ENCODE measurements at places on chromosomes 11 and 22.

DNA sequence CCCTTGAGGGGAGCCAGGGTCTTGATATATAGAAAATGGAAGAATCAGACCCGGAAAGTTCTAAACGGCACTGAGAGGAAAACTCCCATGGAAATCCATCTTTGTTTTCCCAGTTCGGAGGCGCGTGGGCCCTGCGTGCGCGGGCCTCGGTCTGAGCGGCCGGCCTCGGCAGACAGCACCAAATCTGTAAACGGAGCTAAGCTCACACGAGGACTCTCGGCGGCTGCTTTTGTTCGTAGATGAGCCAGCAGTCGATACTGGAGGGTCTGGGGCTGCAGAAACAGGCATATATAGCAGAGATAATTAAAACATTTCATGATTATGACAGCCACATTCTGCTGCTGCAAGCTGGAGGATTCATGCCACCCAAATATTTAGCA, 68.5 kb upstream of the PPARA start:
- no peak for DNase-seq

DNA sequence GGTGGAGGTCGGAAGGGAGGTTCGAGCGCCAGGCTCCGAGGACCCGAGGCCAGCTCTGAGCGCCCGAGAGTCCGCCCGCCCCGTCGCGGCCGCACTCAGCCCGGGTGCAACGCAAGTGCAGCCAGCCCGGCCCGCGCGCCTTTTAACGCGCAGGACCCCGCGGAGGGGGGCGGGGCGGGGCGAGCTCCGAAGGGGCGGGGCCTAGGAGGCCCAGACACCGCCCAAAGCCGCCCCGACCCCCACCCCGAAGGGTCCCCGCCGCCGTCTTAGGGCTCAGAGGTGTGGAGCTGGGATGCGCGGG, at the start of gene PHOX2A:
PHOX2A (minus strand) TSS at position 117 of the 301 bp plus-strand sequence. CDS start 172 bp downstream, outside the sequence.
- no peak for DNase-seq

DNA sequence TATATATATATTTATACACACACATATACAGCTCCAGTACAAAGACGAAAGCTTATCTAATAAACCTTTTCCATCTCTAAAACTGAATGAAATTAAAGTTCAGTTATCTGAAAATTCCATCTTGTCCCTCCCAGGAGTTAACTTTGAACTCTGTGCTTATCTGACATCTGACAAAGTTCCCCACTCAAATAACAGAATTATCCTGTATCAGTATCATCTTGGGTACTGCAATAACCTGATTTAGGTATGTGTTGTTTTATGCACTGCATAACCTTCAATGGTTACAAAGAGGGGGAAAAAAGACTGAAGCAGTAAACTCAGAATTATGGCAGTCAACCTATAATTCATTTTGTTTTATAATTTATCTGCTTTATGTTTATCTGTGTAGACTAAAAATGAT, 96.6 kb downstream of the SGSM3 start:
- no peak for DNase-seq

- peak; percentile 8 for DNase-seq
Observed at GRCh38 chr11:101618709-101619108, 34.9 kb upstream of the TRPC6 start.

- DNase-seq, result no peak
Observed at GRCh38 chr11:285894-286220, 3.1 kb upstream of the PGGHG start.

- no peak for DNase-seq
Observed at GRCh38 chr11:46669711-46670139, 30.7 kb downstream of the ARHGAP1 start.

- no peak for DNase-seq
Observed at GRCh38 chr11:34049028-34049427, 2.5 kb upstream of the CAPRIN1 start.

- DNase-seq, result no peak
Observed at GRCh38 chr22:44485494-44485893, 12.5 kb downstream of the RTL6 start.

GRCh38 chr11:106939157-106939556, 79.1 kb downstream of the GUCY1A2 start:
- no peak for DNase-seq

- DNase-seq, result no peak
Observed at GRCh38 chr11:539971-540481, 2.7 kb downstream of the LRRC56 start.

DNA sequence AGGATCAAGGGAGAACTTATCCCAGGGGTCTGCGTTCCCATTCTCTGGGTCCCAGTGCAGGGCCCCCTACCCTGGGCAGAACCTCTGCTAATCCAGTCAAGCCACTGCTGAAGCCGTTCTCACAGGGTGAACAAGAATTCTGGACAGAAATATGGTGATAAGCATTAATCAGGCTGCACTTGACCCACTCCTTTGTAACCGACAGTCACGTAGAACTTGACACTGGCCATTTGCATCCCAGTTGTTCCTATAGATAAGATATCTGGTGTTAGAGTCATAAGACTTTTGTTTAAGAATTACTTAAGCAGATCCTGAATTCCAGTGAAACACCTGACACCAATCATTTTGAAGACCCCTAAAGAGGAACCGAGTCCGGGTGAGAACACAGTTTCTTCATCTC, 107.5 kb upstream of the THY1 start:
- DNase-seq, result no peak

GRCh38 chr22:29914991-29915533, 32.1 kb downstream of the MTMR3 start:
- no peak for DNase-seq

GRCh38 chr11:110713449-110713776, 1.2 kb upstream of the ARHGAP20 start:
- no peak for DNase-seq

GRCh38 chr11:128603003-128603696, 15.8 kb upstream of the ETS1 start:
- DNase-seq, result no peak

GRCh38 chr11:44506375-44507016, 59.0 kb upstream of the CD82 start:
- peak; percentile 42 for DNase-seq

DNA sequence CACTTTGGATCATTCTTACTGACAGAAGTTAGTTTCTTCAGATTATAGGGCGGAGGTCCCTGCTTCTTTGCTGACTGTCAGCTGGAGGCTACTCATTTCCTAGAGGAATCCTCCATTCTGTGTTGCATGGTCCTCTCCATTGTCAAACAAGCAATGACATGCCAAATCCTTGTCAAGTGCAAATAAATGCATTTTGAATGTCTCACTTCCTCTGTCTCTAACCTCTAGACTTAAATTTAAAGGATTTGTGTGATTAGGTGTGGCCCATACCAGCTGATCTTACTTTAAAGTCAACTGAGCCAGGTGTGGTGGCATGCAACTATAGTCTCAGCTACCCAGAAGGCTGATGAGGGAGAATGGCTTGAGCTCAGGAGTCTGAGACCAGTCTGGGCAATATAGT, 458.4 kb upstream of the CCDC179 start:
- no peak for DNase-seq

DNA sequence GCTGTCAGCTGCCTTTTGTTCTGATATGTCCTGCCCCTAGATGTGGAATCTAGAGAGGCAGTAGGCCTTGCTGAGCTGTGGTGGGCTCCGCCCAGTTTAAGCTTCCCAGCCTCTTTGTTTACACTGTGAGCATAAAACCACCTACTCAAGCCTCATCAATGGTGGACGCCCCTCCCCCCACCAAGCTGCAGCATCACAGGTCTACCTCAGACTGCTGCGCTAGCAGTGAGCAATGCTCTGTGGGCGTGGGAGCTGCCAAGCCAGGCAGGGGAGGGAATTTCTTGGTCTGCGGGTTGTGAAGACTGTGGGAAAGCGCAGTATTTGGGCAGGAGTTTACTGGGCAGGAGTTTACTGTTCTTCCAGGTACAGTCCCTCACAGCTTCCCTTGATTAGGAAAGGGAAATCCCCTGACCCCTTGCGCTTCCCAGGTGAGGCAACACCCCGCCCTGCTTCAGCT, 98.5 kb downstream of the SMCO4 start:
- DNase-seq, result no peak

- no peak for DNase-seq
Observed at GRCh38 chr22:28017859-28018258, 98.8 kb upstream of the PITPNB start.

GRCh38 chr11:130315354-130315970, 745 bp upstream of the ZBTB44 start:
- no peak for DNase-seq

- DNase-seq, result no peak
Observed at GRCh38 chr11:124946735-124947141, 7.3 kb upstream of the CCDC15 start.

- DNase-seq, result no peak
Observed at GRCh38 chr11:1409108-1409851, 19.5 kb downstream of the BRSK2 start.

DNA sequence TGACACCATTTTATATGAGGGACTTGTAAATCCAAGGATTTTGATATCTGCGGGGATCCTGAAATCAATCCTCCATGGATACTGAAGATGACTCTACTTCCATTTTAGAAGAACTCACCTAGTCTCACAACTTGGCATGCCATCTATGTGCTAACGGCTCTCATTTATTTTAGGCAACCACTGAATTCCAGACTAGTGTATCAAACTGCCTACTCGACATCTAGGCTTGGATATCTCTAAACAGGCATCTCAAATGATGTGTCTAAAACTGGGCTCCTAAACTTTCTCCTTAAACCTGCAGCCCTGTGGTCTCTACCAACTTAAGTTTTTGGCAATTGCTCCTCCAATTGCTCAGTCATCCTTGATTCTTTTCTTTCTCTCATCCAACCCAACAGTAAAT, 31.2 kb upstream of the CLNS1A start:
- DNase-seq, result no peak

DNA sequence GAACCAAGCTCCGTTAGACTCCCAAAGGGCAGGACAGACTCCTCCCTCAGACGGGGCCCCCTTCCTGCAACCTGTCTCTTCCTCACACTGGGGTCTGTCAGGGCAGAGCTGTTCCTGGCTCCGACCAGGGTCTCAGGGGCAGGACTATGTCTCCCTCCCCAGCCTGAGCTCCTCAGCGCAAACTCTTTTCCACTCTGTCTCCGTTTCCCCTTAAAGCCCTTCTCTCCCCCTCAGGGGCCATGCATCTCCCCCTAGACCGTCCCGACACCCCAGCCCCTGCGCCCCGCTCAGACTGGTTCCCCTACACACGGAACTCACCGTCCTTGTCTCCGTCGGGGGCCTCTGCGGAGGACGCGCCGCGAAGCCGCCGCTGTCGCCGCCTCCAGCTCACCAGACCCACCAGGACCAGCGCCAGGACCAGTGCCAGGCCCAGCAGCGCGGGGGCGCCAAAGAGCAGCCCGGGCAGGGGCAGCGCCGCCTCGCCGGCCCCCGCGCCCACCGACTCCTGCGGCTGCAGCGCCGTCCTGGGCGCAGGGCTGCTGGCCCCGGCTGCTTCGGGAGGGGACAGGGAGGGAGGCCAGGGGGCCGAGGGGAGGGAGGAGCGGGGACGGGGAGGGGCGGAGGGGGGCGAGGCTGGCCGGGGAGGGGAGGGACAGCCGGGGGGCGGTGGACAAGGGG, 684 bp downstream of the TNFRSF13C start:
- DNase-seq, result peak; percentile 68

DNA sequence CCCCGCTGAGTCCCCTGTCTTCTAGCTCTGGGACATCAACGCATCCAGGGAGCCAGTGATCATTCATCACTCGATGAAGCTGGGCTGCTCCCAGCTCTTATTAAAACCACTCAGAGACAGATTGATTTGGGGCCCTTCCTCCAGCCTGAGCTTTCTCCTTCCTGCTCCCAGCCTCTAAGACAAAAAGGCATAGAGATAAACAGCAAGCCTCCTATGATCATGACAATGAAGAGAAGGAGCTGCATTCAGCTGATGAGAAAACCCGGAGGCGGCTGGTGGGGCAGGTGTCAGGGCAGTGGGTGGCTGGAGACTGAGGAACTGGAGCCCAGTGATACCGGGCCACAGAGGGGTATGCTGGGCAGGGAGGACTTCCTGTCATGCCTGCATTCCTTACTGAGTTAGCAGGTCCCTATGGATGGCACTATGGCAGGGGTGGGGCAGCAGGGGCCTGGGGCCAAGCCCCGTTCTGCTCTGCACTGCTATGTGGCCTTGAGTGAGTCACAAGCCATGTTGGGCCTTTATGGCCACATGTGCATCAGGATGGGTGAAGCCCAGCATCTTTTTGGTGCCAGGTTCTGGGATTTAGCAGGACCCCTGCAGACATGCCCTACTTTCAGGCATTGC, 20.2 kb downstream of the PVALB start:
- no peak for DNase-seq

DNA sequence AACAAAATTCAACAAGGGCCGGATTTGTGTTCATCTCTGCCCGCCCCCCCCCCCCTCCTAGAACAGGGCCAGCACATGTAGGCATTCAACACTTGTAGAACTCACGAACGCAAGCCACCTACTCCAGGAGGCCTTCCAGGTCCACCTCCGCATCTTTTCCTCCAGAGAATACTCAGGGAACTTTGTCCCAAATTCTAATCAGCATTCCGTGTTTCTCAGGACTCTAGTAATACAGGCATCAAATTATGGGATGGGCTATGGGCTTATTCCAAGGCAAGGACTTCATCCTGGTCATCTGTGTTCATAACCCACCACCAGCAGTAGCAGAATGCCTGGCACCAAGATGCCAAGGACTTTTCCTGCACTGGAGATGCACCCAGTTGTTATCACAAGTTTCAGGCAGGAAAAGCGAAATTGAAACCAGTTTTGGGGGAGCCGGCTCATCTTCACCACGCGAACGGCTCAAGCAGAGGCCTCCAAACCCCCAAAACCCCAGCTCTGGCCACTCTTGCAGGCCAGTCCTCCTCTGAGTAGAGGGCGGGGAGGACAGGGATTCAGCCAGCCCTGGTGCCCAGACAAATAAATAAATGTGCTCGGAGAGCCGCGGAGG, 462 bp downstream of the UBE2L6 start:
- DNase-seq, result no peak

DNA sequence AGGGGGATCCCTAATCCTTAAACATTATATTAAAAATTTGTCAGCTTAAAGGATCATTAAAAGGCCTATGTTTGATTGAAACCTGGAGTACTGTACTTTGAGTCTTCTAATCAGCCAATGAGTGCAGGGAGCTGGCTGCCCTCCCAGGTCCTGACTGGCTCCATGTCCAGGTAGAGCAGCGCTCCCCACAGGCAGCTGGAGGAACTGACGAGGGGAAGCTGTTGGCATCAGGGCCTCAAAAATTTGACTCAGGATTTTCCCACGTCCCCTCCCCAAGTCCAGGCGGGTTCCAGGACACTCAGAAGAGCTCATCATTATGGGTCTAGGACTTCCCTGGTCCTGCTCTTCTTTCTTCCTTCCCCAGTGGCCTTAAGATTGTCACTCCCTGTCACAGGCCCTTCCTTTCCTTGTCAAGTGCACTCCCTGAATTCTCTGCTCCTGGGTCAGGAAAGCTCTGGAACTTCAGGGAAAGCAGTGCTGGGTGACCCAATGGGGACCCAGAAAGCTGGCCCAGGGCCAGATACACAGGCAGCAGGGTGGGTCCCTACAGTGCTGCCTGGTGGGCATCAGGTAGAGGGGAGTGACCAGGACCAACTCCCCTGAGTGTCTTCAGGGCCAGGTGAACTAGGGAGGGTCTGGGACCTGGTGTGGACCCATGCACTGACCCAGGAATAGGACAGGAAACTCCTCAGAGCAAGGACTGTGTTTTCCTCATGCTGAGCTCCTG, 65.5 kb downstream of the GGTLC2 start:
- no peak for DNase-seq
